Left renal pelvis (tissue), 4 donors: ENCODE measurements at places on chromosomes 12 and 14. TPM values are rescaled to one million over a fixed set of nuclear protein-coding genes. Genes with fewer than 3 reads are reported as not detected.

DNA sequence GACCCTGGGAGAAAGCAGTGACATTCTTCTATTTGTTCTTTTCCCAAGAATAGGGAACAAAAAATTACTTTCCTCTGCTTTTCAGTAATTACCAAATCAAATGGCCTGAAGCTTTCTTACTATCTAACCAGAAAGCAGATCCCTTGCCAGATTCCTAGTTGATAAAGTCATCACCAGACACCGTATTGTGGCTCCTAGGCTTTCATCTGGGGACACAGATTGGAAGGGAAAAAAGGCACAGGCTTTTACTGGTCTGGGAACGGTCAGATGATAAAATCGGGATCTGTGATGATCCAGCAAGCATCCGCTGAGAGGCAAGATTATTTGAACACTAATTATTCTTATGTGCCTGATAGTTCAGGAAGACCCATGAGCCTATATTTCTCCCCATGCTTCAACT is 79.1 kb upstream of the BCL2L14 start:
- no peak for DNase-seq

DNA sequence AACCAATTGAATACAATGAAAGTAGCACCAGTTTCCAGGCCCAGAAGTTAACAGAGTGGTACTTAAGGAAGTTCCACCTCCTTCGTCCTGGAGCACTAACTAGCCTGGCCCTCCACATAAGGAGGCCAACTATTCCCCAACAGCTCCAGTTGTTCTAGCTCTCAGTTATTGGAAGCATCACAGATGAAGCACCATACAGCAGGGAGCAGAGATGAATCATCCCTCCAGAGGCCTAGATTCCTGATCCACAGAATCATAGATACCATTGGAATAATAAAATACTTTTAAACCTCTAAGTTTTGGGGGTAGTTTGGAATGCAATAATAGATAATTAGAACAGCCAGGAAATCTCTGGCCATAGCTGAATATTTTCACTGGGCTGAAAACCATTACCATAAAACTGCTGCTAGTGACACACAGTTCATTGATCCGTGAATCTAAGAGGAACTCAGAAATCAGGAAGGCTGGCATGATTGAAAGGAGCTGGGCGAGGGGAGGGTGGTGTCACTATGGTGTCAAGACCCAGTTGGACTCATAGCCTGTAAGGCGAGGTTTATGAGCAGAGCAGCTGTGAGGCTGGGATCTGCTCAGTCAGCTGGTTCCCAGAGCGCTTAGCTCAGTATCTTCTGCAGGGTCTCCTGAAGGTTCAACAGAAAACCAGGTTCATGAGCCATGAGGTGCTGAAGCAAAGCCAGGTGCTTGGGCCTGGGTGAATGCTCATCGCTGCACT is 371.4 kb upstream of the TMTC1 start:
- DNase-seq = no peak

DNA sequence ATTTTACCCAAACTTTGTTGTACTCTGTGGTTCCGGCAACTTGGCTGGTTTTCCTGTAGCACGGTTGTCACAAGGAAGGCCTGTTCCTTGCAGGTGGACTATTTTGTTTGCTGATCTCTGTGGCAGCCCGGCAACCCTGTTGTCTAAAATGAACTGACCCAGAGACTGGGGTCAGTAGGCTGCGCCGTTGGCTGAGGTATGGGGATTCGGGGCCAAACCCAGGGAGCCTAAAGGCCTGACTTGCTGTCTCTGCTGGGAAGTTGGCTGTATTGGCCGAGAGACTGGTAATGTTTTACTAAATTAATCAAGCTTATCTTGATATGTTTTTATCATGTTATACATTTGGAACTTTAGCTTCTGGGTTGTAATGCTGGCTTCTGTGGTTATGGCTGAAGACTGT is 13.8 kb downstream of the SMIM41 start:
- no peak for DNase-seq

DNA sequence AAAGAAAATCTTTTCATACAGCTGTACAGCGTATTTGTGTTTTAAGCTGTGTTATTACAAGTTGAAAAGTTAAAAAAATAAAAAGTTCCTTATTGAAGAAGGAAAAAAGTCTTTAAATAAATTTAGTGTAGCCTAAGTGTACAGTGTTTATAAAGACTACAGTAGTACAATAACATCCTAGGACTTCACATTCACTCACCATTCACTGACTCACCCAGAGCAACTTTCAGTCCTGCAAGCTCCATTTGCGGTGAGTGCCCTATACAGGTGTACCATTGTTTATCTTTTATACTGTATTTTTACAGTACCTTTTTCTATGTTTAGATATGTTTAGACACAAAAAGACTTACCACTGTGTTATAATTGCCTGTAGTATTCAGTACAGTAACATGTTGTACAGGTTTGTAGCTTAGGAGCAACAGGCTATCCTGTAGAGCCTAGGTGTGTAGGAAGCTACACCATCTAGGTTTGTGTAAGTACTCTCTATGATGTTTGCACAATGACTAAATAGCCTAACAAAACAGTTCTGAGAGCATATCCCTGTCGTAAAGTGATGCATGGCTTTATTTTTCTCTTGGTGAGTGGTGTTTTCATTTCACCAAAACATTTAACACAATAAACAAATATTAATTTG is 275.2 kb downstream of the DACT1 start:
- DNase-seq = no peak

DNA sequence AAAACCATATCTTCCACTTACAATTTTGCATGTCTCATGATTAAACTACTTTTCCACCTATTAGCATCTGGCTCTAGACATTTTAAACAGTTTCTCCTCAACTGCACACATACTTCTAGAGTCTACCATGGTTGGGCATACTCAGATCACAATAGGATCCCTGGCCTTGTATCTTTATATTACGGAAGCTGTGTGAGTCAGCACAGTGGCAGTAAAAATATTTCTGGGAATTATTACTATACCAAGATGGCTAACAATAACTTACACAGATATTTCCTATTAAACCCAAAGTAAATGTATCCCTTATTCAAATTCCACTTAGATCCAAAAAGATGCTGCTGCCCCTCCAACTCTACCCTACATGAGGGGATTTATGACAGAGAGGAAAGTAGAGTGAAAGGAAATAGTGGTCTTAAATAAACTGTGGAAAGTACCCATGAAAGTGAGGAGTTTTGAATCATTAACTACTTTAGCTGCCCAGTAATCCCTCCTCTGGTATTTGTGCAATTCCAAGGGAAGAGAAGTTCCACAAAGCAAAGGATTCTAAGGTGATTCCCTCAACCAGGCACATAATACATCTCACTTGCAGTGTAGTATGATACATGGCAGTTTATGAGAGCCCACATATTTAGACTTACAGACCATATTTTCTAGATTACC is 14.0 kb upstream of the CPSF6 start:
- no peak for DNase-seq

DNA sequence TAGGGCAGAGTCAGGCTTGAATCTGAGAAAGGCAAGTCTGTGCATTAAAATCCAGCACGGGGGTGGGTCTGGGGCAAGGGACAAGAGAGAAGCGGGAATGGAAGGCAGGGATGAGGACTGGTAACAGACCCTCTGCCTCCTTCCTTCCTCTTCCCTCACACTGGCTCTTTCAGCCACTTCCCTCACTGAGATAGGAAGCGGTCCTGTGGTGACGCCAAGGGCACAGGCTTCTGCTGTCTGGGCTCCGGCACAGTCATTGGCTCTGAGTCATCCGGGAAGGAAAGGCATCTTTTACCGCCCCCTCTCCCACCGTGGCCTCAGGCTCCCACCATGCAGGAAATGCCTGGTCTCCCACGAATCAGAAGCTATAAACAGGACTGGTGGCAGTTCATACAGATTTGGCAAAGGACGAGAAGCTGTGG is 70.2 kb downstream of the ETV6 start:
- no peak for DNase-seq

DNA sequence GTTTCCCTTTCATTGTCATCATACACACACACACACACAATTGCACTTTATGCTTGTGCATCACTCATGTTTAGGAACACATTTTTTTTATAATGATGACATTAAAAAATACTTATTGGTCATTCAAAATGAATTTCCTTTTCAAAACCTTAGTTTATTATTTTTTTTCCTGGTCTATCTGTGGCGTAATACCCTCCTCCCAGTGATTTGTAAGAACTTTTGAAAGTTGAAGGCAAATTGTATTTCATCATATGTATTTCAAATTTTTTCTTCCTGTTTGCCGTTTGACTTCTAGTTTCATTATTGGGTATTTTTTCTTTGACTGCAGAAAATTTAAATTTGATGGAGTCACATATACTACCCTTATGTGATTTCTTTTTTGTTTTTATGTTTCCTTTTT is 2.5 kb upstream of the LRRK2 start:
- DNase-seq = no peak

KRT79 gene
- polyA plus RNA-seq = 0.09 TPM
